A673 (cell line): ENCODE measurements at places on chromosomes 11 and 22.

DNA sequence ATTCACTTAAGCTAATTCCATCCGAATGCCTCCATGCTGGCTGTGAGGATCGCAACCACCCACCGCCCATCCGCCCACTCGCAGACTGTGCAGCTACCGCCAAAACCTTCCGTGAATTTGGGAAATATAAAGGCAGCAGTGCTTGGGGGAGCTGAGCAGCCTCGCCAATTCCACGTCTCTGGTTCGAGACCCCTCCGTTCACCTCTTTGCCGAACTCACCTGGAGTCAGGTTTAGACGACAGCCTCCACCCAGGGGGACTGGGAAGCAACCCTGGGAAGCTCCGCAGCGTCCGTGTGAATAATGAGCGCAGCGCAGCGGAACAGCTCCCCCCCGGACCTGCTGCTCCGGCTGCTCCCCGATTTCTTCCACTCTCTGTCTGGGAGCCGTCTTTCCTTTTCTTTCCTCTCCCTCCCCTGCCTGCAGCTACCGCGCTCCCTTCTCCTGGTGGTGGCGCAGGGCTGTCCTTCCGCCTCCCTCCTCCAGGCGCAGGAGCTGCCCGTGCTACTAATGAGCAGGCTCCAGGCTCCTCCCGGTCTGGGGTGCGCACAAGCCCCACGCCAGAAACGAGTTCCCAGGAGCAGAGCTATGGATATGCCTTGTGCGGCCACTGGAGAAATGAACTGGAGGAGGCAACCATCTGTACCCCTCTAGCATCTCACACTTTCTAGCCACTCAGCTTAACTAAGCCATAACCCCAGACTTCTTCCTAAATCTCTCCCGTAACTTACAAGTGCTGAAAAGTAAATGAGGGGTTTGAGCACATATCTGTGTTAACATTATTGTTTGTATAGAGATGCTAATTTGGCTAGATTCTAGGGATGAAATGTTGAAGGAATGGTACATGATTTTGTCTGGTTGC is 107.3 kb downstream of the XKR3 start:
- DNase-seq = no peak

- peak; percentile 35 for DNase-seq
These were observed 4.0 kb downstream of the PHOX2A start for GRCh38 chr11:72239849-72240460.

- no peak for DNase-seq
These were observed 959 bp upstream of the GP1BB start for GRCh38 chr22:19722178-19722981.

- no peak for DNase-seq
These were observed 13.5 kb upstream of the UVRAG start for GRCh38 chr11:75801362-75802020.

GRCh38 chr22:19710769-19711106 is 3.6 kb upstream of the SEPTIN5 start:
- no peak for DNase-seq

DNA sequence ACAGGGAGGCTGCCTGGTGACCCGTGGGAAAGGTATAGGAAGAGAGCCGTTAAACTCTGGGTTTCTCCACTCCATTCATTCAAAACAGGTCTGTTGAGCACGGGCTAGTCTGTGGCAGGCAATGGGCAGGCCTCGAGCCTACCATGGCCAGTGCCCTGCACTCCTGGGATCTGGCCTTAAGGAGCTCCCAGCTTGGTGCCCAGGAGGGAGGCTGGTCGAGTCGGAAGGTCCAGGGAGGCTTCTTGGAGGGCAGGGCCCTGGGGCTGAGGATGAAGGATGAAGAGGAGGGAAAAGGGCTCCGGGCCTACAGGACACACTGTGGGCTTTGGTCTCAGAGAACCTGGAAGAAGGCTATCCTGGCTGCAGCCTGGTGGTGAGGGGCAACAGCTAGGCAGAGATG is 41.9 kb upstream of the MN1 start:
- no peak for DNase-seq

GRCh38 chr22:41474872-41475451 is 6.0 kb downstream of the ACO2 start:
- no peak for DNase-seq

GRCh38 chr11:124867700-124868099 is 2.5 kb downstream of the ROBO3 start:
- peak; percentile 60 for DNase-seq

DNA sequence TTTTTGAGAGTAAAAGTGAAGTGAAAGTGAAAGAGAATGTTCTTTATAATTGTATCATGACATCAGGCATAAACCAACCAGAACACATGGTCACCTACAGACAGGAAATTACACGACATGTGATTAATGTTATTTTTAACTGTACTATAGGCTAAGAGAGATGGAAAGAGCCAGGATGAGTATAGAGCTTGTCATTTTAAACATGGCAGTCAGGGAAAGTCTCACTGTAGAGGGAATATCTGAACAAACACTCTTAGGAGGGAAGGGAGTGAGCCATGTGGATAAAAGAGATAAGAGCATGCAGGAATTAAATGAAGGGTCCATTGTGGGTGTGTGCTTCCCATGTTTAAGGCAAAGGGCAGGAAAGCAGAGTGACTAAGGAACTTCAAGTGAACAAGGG is 599.1 kb upstream of the FAT3 start:
- no peak for DNase-seq

GRCh38 chr11:8252946-8253345 is 10.7 kb downstream of the LMO1 start:
- no peak for DNase-seq

GRCh38 chr11:18277565-18278271 is 11.7 kb downstream of the SAA1 start:
- DNase-seq = no peak

DNA sequence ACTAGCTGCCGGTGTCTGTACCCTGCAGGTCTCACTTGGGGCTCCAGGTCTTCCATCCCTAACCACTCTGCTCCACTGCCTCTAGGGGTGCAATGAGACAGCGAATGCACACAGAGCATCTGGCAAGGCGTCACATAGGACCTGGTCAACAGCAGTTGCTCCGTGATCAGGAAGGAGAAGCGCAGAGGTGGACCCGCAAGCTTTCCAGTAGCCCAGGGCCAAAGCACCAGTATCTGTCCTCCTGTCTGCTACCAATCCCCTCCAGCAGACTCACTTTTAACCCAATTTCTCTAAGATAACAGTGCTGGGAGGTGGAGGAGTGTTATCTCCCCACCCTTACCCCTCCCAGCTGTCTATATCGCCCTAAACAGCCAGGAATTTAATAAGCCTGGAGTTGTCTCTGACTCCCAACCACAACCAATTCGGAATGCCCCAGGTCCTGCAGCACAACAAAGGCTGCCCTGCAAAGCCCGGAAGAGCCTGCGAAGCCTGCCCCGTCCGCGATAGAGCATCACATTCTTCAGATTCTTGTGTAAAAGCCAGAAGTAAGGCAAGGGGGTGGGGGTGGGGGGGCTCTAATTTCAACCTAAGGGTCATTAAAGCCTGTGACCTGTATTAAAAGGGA is 19.3 kb downstream of the MYH9 start:
- peak; percentile 86 for DNase-seq

DNA sequence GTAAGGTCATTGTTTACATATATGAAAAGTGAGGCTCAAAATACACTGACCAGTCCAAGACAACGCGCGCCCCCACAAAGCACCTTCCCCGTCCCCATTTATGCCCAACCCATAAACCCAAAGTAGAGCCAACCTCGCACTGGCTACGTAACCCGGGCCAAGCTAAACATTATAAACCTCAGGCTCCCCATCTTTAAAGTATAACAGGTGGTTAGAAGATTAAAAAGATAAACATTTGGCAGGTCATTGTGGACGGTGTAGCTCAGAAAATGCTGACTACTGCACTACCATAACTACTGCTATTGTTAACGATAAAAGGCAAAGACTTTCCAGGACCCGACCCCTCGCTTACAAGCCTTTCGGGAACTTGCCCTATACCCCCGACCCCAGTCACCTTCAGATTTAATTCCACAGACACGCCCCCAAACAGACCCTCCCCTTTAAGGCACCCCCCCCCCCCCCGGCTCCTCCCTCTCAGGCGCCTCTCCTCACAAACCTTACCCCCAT is 470 bp downstream of the NUMA1 start:
- no peak for DNase-seq

DNA sequence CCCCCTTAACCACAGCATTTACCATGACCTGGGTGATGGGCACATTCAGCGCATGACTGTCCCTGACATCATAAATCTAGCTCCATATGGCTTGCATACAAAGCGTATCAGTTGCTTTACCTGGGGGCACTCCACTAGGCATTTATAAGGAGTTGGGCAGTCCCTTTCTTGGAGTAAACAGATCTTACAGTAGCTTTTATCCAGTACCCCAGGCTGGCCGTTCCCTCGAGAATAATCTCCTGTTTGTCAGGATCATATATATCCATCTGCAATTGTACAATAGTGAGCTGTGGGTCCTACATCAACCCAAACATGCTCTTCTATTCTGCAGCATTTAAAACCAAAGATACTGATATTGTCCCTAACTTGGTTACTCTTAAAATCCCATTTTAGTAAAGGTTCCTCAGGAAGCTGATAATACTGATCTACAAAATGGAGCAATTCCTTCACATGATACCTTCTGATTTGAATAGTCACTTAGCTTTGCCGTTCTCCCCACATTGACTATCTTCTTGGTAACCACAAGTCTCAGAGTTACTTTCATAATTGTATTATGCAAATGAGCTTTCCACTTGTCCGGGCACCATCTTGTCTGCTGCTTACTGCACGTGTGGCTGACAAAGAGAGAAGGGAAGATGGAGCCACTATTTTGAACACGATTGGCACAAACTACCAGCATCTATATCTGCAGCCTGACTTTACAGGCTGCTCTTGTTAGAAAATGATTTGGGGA is 205.0 kb downstream of the CWF19L2 start:
- no peak for DNase-seq

DNA sequence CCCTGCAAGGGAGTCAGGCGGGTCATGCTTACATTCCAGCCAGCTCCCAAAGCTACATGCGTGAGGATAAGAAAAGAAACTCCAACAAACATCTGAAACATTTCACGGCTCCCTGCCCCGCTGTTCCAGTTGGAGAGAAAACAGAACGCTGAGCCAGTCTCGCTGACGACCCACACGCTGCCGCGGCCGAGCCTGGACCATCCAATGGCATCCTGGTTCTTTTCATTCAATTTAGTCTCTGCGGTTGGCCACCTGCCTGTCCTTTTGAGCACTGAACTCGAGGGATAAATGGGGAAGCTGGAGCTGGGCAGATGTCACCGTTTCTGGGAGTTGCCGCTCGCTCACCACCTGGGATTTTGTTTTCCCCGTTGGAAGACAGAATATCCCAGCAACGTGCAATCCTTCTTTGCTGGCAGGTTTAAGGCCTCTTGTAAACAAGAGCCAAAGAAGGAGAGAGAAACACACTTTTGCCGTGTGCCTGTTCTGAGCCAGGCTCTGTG is 45.3 kb upstream of the SHISAL1 start:
- DNase-seq = no peak

GRCh38 chr22:49239264-49240015 is 588.2 kb downstream of the BRD1 start:
- DNase-seq = no peak

DNA sequence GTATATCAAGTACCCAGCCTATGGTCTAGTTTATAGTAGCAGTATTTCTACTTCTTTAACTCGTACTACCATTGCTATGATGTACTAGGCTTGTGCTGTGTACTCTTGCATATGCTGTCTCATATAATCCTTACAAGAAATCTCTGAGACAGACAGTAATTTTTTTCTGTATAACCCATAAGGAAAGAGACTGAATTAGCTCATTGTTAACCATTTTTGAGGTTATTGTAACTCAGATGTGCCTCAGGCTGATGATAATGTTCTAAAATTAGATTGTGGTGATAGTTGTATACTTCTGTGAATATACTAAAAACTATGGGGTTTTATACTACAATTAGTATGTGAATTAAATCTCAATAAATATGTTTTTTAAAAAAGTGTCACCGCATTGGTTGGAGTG is 112.2 kb upstream of the RRM1 start:
- no peak for DNase-seq

DNA sequence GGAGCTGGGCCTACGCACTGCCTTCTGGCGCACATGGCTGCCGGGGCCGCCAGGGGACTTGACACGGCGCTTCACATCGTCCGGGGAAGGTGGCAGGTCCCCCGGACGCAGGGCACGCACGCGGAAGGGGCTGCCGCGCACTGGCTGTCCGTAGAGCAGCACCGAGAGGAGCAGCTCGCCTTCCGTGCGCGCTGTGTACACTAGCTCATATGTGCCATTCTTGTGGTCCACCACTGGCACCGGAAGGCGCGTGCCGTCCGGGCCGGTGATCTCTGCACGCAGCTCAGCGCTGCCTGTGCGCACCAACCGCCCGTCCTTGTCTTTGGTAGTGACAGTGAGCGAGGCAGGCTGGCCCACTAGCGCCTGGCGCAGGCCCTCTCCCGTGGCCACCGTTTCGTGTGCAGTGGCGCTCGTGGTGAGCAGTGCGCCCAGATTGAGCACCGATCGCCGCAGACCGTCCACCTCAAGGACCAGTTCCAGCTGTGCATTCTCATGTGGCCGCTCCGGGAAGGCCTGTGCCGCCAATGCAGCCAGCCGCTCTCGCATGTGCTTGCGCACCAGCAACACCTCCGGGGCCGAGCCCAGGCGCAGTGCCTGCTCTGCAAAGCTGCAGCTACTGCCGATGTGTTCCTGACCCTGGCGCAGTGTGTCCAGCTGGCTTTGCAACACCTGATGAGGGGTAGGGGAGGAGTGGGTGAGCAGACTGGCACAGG is 15.7 kb upstream of the HPX start:
- no peak for DNase-seq

GRCh38 chr11:100550912-100551632 is 136.0 kb upstream of the ARHGAP42 start:
- peak; percentile 53 for DNase-seq

- no peak for DNase-seq
These were observed 34.6 kb downstream of the LGR4 start for GRCh38 chr11:27437829-27438594.

- no peak for DNase-seq
These were observed 11.5 kb upstream of the SPI1 start for GRCh38 chr11:47389577-47390421.

GRCh38 chr11:36465449-36466163 is 44.5 kb downstream of the TRAF6 start:
- no peak for DNase-seq

DNA sequence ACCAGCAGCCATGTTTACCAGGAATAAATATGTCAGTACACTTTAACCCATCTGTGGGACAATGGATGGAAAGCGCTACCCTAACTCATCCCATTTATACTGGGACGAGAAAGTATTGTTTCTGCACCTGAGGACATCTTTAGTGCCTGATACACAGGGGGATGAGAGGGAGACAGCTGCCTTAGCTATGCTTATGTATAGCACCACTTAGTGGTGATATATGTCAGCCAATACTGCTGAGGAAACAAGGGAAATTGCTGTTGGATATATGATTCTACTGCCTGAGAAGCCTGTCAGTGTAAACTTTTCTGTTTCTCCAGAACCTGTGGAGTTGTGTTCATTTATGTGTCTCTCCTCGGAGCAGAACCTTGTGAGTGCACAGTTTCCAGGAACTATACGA is 13.3 kb upstream of the CEP295 start:
- peak; percentile 43 for DNase-seq

GRCh38 chr11:72848846-72849466 is 34.7 kb downstream of the ATG16L2 start:
- peak; percentile 60 for DNase-seq

- no peak for DNase-seq
These were observed 4.1 kb downstream of the CASP4 start for GRCh38 chr11:104964247-104964646.

GRCh38 chr11:102666331-102666957 is 39.1 kb downstream of the MMP27 start:
- peak; percentile 79 for DNase-seq

GRCh38 chr11:34640050-34640923 is 19.4 kb downstream of the EHF start:
- no peak for DNase-seq

- DNase-seq = no peak
These were observed 55.4 kb upstream of the B3GNT6 start for GRCh38 chr11:76978818-76979217.
